ENCODE measurements at places on chromosomes 7 and 10.

DNA sequence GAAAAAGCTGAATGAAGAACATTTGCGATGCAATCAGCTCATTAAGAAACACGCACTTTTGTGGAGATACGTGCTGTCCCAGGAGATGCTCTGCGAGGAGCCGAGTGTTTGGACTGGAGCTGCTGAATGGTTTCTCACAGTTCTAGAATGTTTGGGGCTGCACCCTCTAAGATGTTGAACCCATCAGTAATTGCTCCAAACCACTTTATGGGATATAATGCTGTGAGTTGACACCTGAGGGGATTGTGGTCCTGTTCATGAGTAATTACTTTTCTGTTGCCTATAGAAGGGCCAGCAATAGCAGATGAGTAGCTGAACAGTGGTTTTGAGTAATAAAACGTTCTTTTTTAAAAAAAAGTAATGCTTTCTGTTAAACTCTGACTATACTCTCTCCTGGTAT lies 63.1 kb downstream of the IKZF1 start:
- DNase-seq: no peak

DNA sequence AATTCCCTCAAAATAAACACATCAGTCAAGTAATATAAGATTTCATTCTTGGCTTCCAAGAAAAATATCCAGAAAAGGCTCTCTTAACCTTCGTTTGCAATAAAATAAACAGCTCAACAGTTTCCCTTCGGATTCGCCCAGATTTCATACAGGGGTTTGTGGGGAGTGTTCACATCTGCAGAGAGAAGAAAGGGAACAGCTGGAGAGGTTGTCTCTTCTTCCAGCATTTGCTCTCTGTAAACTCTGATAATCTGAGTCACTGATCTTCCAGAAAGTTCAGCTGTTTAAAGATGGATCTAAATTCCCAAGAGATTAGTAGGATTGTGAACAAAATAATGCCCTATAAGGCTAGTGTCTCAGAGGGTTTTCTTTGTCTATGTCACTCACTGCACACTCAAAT lies 277.9 kb downstream of the HPSE2 start:
- DNase-seq: no peak

- DNase-seq: no peak
Measured at GRCh38 chr10:1270490-1270889, 214.3 kb downstream of the WDR37 start.

- no peak for DNase-seq
Measured at GRCh38 chr7:41915871-41916270, 213.0 kb upstream of the INHBA start.

GRCh38 chr7:103771294-103771693 lies 218.2 kb downstream of the RELN start:
- no peak for DNase-seq

GRCh38 chr7:22082553-22082885 lies 136.8 kb upstream of the CDCA7L start:
- DNase-seq: no peak

- no peak for DNase-seq
Measured at GRCh38 chr10:88664142-88664541, at the start of gene LIPF. Gene LIPF (plus strand): TSS chr10:88664442. CDS start chr10:88667298, 2,856 bp downstream.

GRCh38 chr10:31095677-31096560 lies 64.3 kb upstream of the ZNF438 start:
- DNase-seq: no peak

- DNase-seq: no peak
Measured at GRCh38 chr7:20700453-20701227, 85.2 kb downstream of the ABCB5 start.

DNA sequence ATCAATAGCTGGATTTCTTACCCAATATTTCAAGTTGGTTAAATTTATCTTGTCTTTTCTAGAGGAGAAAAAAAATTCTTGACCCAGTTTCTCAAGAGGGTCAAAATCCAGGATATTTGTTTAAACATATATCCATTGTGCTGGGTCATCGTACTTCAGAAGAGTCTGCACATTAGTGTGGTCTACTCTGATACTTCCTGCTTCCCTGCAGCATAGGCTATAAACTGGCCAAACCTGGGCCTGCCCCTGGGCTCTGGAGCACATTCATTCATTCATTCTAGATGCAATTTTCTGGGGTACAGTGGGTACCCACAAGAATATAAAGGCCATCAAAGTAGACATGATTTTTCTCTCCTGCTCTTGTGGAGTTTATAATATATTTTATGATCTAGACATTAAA lies 142.1 kb upstream of the WNT16 start:
- no peak for DNase-seq

GRCh38 chr7:158187694-158187994 lies 400.0 kb downstream of the PTPRN2 start:
- DNase-seq: no peak

DNA sequence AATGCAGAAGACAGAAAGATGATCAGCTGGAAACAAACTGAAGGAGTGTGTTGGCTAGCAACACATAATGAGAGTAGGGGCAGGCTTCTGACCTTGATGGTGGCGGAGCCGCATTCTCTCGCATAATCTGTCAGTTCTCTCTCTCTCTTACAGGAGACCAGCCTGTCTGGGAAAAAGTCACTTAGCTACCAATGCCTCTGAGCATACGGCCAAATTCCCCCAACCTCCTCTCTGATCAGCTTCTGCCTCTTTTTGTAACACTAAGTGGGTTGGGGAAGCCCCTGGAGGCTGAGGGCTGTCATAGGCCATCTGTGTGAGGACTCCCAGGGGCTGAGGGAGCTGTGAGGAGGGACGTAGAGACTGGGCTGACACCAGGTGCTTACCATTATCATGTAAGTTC lies 104.6 kb downstream of the HIPK2 start:
- DNase-seq: no peak

DNA sequence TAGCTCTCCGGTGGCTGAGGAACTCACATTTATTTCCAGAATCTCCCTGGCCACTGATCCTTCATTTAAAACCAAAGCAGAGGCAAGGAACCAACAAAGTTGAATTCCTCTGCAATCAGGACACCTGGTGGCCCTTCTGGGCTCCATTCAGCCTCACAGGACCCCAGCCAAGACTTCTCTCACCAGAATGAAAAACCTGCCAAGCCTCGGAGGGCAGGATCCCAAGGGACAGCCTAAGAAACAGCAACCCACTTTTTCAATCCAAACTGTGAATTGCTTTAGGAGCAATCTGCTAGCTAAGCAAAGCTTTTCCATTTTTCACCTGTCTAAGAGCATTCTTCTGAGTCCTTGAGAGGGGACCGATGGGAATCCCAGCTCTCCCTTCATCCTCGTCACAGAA lies 34.6 kb downstream of the OAT start:
- DNase-seq: no peak

DNA sequence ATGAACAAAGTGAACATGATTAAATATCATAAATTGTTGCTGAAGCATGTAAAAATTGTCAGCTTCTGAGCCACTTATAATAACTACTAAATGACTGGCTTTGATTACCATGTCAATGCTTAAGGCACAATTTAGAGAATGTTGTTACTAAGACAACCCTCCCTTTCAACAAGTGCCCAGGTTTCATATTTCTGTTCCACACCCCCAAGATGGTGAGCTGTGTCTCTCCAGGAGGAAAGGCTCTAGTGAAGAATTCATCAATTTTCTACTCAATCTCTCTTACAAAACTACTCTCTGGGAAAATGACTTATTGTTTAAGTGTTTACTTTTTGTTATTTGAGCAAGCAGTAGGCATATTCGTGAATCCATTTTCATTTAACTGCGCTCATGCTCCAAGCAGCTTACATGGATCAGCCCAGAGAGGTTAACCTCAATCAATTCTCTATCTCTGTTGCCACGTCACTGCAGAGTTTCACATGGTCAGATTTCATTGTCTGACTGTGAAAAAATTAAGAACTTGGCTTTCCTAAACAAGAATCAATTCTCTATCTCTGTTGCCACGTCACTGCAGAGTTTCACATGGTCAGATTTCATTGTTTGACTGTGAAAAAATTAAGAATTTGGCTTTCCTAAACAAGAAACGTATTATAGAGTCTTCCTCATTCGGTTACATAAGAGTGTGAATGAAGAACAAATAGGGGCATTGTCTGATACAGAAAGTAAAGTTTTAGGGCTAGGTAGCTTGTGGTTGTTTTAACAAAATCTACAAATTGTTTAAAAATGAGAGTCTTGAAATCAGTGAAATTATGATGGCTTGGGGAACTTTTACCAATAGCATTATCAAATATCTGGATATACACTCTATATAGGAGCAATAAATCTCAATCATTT lies 49.7 kb downstream of the CCDC71L start:
- DNase-seq: no peak

DNA sequence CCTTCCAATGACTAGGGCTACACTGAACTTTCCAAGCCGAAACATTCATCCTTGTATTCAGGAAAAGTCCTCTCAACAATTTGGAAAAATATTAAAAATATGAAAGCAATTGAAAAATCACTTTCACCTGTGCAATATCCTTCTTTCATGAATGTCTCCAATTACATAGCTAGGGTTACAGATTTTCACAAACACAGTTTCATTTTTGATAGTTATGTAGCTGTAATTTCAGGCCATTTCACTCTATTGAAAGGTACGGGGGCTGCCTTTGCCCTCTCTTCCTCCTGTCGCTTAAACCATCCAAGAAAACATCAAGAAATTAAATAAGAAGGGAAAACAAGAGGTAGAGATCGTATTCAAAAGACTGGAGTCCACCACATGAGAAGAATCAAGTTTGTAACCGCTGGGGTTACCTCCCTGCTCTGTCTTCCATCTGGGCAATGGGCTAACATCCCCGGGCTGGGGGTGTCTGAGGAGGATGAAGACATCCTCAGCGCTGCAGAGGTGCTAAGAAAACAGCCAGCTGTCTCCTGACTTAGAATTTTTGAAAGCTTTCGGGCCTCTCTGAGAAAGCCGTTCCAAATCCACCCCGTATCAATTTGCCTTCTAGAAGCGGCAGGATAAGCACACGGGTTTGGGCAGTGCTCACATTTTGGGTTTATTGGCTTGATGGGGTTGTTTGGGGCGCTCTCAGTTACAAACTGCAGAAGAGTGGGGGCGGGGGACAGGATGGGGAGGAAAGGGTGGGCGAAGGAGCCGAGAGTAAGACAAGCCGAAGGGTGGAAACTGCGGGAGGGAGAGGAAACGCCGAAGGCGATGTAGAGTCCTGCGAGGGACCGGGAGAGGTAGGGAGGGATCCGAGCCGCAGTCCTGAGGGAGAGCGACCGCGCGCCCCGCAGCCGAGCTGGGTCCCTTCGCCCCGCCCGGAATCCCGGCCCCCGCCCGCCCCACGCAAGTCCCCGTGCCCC lies 24.3 kb upstream of the VAX1 start:
- no peak for DNase-seq

DNA sequence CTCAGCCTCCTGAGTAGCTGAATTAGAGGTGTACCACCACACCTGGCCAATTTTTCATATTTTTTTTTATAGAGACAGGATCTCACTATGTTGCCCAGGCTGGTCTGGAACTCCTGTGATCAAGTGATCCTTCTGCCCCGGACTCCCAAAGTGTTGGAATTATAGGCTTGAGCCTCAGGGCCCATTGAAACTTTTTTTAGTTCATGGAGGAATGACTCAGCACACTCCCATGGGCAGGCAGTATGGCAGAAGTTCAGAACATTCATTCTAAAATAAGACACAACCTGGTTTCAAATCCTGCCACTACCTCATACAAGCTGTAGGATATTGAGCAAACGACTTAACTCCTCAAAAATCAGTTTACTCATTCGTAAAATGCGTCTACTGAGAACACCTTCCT lies 320.4 kb upstream of the SP8 start:
- no peak for DNase-seq

DNA sequence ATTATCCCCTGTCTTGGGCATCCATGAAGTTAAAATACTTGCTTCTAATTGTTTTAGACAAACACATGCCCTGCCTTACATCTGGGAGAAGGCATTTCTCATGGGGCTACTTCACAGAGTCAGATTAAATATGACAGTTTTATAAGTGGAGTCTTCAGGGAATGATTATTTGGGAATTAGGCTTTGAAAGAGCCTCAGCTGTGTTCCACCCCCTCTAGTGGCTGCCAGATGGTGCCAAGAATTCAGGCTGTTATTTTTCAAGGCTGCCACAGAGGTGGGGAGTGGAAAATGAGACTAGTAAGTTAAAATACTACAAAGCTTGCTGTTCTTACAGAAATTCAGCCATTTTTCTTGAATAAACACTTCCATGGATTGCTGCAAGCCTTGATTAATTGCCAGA lies 45.8 kb upstream of the DNAH11 start:
- no peak for DNase-seq

GRCh38 chr7:37999673-38000072 lies 79.2 kb downstream of the EPDR1 start:
- DNase-seq: no peak

DNA sequence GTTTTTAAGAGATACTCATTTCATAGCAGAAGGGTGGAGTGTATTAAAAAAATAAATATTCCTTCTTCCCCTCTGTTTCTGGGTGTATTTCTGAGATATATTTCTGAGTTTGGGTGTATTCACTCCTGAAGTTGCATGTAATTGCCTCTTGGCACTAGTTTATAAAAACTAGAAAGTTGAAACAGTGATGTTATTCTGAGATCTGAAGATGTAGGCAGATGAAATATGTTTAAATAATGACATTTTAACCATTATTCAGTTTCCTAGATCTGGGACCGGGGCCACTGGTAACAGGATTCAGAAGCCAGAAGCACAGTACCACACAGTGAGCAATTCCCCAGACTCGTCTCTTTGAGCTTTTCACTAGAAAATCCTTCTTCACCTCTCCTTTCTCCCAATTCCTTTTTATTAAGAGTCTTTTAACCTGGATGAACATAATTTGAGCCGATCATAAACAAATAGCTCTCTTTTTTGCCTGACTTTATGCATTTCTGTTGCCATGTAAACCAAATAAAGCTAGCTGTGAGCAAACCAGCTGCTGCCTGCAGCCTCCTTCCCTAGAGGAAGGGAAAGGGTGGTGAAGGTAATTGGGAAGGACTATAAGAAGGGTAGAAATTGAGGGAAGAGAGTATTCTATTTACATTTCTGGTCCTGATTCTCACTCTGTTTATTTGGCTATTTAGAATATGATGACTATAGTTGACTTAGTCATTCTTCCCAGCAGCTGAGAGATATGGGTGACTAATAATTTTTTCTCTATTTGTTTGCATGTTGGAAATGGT lies 101.8 kb upstream of the STRIP2 start:
- DNase-seq: no peak

DNA sequence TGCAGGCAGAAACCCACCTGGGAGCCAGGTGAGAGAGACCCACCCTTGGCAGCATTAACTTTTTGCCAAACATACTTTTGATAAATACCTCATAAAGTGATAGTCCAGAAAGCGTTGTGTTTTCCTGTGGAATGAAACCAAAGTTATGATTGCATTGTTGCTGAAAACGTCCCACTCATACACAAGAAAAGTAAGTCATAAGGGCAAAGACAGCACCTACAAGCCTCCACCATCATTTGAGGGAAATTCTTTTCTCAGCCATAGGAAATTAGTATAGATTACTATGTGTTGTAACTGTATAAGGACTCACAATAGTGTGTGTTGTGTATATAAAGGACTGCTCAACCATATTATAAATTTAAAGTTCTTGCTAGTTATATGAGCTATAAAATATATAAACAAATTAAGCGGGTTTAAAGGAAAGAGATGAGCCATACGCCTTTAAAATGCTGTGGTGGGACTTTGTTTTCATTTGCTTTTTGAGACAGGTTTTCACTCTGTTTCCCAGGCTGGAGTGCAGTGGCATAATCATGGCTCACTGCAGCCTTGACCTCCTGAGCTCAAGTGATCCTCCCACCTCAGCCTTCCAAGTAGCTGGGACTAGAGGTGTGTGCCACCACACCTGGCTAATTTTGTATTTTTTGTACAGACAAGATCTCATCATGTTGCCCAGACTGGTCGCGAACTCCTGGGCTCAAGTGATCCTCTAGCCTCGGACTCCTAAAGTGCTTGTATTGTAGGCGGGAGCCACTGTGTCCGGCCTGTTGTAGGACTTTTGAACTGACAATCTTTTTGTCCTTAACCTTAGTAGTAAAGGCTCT lies 160.8 kb downstream of the PKD1L1 start:
- no peak for DNase-seq
